ENCODE measurements at places on chromosomes 11 and 22. TPM values are rescaled to one million over a fixed set of nuclear protein-coding genes. Genes with fewer than 3 reads are reported as not detected.

Gene NRGN
- total RNA-seq = 6.4 TPM

Gene DEPDC7
- total RNA-seq = 0.49 TPM

Gene DCHS1
- 10.7 TPM for total RNA-seq

Gene SLC29A2
- 16.8 TPM for total RNA-seq

Gene APOC3
- not detected for total RNA-seq

Gene ZBTB16
- total RNA-seq = 78.1 TPM

Gene C11orf87
- not detected for total RNA-seq

Gene MS4A12
- total RNA-seq = not detected

Gene UBQLN3
- total RNA-seq = not detected

Gene C11orf52
- total RNA-seq = 1.9 TPM

Gene CTSF
- total RNA-seq = 51.0 TPM
